ENCODE measurements at places on chromosomes 7 and 10.

- DNase-seq, result no peak
Measured at GRCh38 chr7:21198921-21199320, 229.0 kb upstream of the SP4 start.

GRCh38 chr7:123792547-123792946 is 43.7 kb upstream of the WASL start:
- DNase-seq, result no peak

GRCh38 chr10:17669185-17669872 is 25.4 kb downstream of the STAM start:
- no peak for DNase-seq

DNA sequence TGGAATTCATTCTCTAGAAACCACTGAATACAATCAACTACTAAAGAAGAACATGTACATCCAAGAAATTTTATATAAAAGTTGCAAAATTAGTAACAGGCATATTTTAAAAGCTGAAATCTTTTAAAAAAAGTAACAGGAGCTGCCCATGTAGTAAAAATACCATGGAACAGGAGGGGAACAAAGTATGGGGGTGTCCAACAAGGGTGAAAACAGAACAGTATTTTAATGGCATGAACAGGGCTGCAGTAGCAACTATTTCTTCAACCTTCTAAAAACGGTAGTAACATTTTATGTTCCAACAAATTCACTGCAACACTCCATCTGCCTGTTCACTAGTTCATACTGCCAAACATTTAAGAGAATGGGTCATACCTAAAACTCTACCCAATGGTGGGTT is 77.0 kb downstream of the ABLIM1 start:
- DNase-seq, result no peak

DNA sequence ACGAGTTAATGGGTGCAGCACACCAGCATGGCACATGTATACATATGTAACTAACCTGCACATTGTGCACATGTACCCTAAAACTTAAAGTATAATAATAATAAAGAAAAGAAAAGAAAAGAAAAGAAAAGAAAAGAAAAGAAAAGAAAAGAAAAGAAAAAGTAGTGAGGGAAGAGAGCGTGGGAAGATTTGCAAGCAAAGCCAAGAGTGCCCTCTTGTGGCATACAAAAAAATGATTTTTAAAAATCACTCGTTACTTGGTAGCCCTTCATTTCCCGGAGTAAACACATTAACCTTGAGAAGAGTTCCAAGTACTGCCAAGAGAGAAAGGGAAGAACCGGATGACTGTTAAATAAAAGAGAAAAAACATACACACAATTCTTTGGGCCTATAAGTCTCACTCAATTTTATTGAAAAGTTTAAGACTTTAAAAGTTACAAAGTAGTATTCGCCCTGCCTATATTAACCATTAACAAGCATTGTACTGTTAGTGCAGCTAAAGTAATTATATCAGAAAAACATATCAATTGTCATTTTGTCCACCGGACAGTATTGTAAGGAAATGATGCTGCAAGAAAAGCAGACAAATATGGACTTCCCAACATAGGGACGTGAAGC is 6.2 kb upstream of the CH25H start:
- DNase-seq, result peak; percentile 48

- DNase-seq, result peak; percentile 60
Measured at GRCh38 chr7:17633067-17633466, 307.2 kb downstream of the SNX13 start.

GRCh38 chr10:15316145-15316544 is 54.9 kb downstream of the FAM171A1 start:
- no peak for DNase-seq

DNA sequence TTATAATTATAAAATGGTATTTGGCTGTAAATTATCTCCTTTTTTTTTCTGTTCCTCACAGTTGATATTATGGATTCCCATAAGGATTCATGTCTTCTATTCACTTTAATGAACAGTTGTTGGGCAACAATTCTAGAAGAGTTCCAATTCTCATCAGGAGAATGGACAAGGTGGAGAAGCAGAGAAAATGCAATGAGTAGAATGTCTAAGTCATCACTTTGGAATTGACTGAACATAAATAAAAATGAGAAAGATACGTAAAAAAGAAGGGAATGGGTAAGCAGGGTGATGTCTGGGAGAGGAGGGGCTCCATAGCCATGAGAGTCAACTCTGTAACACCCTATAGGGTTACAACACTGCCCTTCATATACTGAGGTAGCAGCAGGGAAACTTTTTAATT is 1.8 kb upstream of the CAV2 start:
- DNase-seq, result no peak

DNA sequence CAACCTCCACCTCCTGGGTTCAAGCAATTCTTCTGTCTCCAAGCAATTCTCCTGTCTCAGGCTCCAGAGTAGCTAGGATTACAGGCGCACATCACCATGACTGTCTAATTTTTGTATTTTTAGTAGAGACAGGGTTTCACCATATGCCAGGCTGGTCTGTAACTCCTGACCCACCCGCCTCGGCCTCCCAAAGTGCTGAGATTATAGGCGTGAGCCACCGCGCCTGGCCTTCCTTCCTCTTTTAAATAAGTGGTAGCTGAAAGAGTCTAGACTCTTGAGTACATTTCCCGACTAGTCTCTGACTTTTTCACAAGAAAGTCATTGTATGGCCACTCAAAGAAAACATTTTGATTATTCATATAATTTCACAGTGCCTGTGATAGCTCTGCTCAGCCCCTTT is 636.2 kb upstream of the ANKRD30A start:
- DNase-seq, result no peak

DNA sequence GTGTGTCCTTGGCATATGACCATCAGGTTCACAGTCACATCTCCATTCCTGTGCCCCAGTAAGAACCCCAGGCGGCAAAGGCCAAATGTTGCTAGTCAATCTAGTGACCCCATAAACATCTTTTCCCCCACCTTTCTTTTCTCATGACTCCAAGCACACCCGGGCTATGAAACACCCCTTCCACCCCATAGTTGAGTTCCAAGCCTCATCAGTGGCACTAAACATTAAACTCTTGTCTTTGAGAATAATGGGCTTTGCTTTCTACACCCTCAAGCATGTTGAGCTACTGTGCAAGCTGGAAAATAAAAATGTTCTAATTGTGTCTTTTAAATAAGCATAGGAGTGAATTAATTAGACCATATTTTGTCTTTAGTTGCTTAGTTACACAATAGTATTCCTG is 9.4 kb downstream of the ARID5B start:
- DNase-seq, result no peak

DNA sequence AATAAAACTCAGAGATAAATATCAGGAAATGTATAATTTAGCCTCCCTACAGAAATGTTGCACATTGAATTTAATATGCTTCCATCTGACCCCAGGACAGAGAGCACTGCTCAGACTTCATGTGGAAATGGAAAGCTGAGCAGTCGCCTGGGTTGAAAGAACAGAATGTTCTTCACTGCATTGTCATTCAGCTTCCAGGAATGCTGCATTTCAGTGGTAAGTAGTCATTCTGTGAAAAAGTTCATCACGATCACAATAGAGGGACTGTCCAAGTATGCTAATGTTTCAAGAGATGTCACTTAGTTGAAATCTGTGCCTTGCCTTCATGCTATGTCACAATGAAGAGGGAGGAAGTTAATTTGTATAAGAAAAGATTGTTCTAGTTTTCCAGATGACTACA is 147.3 kb downstream of the NRCAM start:
- DNase-seq, result peak; percentile 25

DNA sequence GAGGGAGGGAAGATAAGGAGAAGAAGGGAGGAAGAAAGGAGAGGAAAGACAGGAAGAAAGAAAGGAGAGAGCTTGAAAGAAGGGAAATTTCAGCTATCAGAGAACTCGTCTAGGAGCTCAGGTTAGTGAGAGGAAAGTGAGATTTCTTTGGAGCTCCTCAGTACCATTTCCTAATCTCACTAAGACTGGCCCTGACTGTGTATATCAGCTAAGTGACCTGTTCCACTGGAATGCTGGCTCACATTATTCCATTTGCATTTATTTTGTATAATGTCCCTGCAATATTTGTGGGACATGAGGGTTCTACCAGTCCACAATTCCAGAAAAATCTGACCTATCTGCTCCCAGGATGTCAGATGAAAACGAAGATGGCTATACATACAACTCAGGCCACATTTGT is 114.7 kb upstream of the CELF2 start:
- DNase-seq, result no peak

- DNase-seq, result no peak
Measured at GRCh38 chr10:45420453-45421192, 46.6 kb downstream of the ALOX5 start.

Data from RWPE1 (cell line).